ENCODE measurements at places on chromosomes 11 and 22.

DNA sequence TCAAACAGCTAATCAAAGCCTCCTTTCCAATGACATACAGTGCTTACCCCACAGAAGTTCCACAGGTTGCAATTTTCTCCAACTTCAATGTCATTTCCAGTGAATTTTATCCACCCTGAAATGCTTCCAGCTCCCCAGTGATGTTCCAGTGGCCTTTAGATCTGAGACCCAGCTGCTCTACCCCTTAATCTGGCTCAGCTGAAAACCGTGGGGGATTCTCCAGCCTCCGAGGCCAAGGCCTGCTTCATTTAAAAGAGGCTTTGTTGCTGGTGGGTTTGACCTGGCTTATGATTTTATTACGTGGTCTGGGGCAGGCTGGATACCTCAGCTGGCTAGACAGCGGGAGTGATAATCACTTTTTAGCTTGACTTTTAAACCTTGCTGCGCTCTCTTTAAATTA, 10.9 kb downstream of the HEPHL1 start:
- DNase-seq = no peak

- DNase-seq = no peak
These were observed 14.6 kb upstream of the MIAT start for GRCh38 chr22:26642465-26643417.

DNA sequence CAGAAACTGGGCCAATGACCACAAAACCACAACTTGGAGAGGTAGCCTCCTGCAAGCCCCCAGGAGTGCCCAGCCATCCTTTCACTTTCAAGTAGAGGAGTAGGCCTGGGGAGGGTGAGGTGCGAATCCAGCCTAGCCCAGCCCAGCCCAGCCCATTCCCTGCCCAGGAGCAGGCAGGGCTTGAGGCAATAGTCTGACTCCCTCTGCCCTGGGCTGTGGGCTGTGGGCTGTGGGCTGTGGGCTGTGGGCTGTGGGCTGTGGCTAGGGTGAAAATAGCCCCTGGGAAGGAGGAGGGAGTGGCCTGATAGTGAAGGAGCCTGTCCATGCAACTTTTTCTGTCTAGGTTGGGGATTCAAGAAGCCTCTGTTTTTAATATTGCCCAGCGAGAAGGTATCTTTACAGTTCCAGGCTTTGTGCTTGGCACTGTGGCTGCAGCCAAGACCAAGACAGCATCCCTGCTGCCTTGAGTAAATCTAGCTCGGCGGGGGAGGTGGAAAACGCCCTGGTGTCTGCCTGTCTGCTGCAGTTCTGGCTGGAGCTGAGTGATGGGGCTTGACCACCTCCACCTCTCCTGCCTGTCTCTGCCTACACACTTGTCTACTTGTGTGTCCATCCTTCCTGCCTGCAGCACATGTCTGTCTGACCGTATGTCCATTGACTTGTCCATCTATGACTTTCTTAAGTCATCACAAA, 40.7 kb downstream of the LMO1 start:
- no peak for DNase-seq

DNA sequence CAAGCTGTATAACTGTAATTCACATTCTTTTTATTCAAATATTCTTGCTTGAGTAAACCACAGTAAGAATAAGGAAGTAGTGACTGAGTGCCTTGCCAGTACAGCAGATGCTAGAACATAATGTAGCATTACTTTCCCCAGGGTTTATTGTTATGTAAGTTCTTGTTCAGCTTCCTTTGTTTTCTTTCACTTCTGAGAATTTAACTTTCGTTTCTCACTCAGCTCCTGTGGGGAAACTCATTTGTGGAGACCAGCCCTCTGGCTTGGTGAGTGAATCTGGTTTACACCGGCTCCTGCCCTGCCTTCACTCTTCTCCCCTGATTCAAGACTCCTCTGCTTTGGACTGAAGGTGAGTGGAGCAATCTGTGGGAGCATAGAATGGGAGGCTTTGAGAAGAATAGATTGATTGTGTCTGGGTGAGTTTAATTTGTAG, at the start of gene TRIM22:
TSS of gene TRIM22 (plus strand) at position 240 of the 433 bp plus-strand sequence. CDS start 6,443 bp downstream, outside the sequence.
- DNase-seq = peak; percentile 91

GRCh38 chr22:46773076-46773475, 10.6 kb downstream of the TBC1D22A start:
- DNase-seq = no peak

DNA sequence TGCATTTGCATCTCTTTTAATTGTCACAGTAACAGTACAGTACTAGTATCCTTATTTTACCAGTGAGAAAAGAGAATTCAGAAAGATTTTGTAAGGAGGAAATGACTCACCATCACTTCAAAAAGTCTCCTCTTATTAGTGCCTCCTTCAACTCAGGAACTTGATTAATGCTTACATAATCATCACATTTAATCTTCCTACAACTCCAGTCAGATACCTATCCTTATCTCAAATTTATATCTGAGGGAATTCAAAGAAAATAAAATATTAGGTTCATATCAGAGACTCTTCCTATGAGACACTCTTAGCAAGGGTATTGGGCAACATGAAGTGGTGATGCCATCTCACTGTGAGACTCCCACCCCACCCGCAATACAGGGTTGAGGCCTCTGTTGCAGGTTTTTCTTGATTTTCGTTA, 26.1 kb upstream of the CTSC start:
- peak; percentile 10 for DNase-seq

- peak; percentile 64 for DNase-seq
These were observed 4.2 kb downstream of the MRGPRD start for GRCh38 chr11:68976563-68976962.

DNA sequence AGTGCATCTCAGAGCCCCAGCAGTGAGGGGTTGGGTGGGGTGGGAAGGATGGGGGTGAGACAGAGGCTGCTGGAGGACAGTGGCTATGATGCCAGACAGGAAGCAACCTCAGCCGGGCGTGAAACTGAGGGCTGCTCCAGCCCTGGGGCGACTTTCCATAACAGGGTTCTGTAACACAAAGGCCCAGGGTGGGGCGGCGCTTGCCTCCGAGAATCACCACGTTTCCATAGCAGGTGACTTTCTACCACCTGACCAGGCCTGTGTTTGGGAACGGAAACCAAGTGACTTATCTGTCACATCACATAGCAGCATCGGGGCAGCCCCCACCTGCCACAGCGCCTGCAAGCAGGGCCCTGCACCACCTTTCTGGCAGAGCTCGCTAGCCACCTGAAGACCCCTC, 85.8 kb downstream of the TRMU start:
- no peak for DNase-seq

DNA sequence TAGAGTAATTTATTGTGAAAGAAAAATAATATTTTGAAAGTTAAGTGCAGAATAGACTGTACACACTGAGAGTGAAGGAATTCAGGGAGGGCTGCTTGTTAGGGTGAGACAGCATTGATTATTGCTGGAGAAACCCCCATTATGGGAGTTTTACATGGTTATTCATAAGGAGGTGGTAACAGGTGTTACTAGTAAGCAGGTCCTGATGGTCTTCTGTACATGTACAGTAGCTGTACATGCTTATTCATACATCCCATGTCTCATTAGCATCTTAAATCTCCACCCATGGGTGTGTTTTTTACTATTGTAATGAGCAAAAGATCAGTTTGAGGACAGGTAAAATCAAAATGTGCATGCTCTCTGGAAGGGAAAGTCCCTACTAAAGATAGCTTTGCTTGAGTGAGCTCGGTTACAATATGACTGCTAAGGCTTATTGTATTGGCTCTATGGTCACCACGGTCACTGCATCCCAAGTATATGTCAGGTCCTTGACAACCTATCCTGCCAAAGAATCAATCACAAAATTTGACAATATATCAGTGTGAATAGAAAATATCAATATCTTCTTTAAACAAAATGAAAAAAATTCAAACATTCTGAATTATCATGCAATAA, 6.2 kb downstream of the KDM4F start:
- DNase-seq = no peak

- no peak for DNase-seq
These were observed 27.3 kb upstream of the SUSD2 start for GRCh38 chr22:24153959-24154358.

DNA sequence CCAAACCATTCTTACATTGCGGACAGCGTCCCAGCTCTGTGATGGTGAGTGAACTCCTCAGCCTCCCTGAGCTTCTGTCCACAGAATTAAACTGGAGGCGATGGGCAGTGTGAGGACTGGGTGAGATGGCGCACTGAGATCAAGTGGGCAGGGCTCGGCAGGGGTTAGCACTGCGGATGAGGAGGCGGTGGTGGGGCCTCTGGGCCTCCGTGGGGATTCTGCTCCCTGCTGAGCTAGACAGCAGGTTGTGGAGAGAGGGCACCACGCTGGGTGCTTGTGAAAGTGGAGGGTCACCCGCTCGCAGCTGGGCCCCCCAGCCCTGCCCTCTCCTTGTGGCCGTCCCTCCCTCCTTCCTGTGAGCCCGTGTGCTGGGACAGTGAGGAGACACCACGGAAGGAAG, 25.6 kb upstream of the PARVG start:
- no peak for DNase-seq

DNA sequence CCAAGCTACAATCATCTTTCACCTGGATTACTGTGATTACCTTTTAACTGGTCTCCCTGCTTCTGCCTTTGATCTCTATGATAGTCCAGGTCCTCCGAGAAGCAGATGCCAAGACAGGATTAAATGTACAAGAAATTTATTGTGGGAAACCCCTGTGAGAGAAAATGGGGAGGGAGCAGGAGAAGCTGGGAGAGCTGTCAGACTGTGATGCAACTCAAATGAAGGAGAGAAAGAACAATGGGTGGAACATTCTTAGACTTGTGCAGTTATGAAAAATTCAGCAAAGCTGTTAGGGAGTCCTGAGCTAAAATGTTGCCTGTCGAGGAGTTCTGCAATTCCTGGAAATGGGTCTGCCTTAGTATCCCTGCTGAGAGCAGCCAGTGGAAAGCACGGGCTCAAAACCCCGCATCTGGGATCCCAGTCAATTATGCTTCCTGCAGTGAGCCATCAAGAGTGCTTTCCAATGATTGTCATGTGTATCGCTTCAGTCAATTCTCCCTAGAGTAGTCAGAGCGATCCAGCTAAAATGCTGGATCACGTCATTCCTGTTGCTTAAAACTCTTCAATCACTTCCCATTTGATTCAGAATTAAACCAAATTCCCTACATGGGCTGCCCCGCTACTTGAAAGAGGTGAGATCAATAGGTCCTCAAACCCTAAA, 16.5 kb upstream of the CSTF3 start:
- no peak for DNase-seq

- DNase-seq = no peak
These were observed 11.5 kb upstream of the RAC2 start for GRCh38 chr22:37255558-37256006.

DNA sequence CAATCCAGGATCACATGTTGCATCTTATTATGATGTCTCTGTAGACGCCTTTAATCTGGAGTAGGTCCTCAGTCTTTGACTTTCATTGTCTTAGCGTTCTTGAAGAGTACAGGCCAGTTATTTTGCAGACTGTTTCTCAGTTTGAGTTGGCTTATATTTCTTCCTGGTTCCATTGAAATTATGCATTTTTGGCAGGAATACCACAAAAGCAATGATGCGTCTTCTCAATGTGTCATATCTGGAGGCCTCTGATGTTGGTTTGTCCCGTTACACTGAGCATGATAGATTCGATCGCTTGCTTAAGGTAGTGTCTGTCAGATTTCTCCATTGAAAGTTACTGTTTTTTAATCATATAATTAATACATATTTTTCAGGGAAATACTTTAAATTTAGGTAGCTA, 30.6 kb downstream of the TECTA start:
- no peak for DNase-seq

DNA sequence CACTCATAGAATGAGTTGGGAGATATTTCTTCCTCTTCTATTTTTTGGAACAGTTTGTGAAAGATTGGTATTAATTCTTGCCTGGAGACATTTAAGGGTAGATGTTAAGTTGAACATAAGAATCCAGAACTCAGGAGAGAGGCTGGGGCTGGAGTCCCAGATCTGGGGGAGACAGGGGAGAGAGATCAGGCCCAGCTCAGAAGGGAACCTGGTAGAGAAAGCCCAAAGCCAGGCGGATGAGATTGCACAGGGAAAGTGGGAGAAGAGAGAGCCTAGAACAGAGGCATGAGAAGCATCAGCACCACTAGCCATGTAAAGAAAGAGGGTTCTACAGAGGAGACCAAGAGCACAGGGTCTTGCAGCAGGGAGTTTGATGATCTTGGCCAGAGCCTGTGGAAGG, 13.0 kb upstream of the GNAZ start:
- DNase-seq = no peak

- DNase-seq = peak; percentile 33
These were observed 70.2 kb downstream of the DBX1 start for GRCh38 chr11:20089796-20090653.

DNA sequence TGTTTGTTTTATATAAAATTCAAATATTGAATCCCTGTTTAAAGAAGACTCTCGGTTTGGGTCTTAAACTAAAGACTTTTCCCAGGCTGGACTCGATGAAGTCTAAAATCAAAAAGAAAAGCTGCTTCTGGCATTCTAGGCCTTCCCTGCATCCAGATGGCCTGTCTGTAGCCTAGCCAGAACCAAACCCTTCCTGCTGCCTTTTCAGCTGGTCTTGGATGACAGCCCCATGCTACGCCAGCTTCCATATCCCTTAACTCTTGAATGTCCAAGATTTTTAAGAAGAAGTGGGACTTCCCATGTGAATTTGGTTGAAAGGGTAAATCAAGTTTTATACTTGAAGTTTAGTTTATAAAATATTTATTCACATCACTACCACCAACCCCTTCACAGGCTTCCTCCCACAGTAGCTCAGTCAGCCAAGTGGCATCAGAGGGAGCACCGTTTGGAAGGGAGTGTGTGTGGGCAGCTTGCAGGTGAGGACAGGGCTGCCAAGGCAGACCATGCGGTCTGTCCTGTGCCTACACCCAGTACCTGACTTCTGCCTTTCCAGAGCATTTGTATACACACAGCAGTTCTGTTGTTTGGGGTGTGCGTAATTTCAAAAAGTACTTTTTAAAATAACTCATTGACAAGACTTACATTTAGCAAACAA, 18.2 kb upstream of the PSMA1 start:
- DNase-seq = peak; percentile 6

DNA sequence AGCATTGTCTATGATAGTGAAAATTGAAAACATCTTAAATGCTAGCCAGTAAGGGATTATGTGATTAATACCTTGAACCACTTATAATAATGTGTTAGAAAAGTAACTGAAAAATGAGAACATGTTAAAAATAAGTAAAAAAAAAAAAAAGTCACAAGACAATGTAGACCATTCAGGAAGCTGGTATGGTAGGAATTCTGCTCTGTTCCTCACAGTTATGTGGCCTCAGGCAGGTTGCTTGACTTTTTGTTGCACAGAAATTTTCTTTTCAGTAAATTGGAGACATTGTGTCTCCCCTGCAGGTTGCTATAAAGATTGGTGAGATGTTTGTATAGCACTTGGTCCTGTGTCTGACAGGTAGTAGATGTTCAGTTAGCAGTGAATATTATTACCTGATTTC, 17.3 kb upstream of the PLET1 start:
- DNase-seq = peak; percentile 55

DNA sequence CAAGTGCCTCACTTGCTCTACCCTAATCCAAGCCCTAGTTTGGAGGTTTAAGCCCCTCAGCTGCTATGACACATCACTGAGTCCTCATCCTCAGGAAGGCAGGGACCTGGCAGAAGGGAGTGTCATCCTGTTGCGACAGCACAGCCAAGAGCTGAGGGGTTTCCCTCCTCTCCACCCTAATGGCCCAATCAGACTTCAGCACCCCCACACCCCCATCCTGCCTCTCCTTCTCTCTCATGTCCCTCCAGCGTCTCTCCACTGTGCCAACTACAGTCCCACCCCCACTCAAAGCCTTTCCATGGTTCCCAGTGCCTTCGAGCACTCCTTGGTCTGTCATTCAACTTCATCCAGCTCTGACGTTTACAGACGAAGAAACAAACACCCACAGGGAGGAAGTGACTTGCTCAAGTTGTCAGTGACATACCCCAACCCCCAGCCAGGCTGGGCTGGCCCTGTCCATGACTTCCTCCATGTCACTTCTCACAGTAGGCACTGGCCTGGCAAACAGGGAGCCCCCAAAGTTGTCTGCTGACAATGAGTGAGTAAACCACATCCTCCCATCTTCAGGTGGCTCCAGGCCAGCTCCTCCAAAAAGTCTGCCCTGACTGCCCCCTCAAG, 15.6 kb downstream of the ARAP1 start:
- DNase-seq = peak; percentile 50
